NCI-H524 (cell line): ENCODE measurements at places on chromosomes 1 and 21.

DNA sequence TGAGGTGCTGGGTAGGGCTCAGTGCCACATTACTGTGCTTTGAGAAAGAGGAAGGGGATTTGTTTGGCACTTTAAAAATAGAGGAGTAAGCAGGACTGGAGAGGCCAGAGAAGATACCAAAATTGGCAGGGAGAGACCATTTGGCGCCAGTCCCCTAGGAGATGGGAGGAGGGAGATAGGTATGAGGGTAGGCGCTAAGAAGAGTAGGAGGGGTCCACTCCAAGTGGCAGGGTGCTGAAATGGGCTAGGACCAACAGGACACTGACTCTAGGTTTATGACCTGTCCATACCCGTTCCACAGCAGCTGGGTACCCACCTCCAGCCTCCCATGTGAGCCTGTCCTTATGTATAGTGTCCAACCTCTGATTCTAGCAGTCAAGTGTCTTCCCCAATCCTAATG is 1.0 kb upstream of the CRTC2 start:
- DNase-seq, result no peak

GRCh38 chr1:153651771-153652170 is 6.7 kb upstream of the SNAPIN start:
- DNase-seq, result no peak

DNA sequence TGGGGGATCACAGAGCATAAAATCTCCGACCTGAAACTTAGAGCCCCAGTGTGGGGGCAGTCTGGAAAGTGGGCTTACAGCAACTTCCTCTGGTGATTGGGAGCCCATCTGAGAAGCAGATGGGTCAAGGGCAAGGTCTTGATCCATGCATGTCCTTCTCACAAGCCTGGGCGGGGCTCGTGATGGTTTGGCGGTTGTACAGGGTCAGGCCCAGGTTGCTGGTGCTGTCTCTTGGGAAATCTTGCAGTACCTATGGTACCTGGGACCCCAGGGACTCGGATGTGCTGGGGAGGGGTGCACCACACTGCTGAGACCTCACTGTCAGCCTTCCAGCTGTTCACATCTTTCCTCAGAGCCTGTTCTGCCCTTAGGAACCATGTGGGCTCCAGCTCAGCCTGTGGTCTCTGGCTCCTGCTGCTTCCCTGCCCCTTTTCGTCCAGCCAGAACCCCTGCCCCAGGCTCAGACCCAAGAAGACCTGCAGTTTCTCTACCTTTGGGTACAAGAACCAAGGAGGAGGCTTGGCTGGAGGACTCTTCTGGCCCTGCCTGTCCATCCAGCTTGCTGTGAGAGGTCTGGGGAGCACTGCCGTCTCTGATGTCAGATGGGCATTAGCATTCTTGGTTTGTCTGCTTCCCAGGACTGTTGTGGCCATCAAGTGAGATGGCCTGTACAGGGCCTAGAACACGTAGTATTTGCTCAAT is 24.5 kb downstream of the WNT4 start:
- no peak for DNase-seq

DNA sequence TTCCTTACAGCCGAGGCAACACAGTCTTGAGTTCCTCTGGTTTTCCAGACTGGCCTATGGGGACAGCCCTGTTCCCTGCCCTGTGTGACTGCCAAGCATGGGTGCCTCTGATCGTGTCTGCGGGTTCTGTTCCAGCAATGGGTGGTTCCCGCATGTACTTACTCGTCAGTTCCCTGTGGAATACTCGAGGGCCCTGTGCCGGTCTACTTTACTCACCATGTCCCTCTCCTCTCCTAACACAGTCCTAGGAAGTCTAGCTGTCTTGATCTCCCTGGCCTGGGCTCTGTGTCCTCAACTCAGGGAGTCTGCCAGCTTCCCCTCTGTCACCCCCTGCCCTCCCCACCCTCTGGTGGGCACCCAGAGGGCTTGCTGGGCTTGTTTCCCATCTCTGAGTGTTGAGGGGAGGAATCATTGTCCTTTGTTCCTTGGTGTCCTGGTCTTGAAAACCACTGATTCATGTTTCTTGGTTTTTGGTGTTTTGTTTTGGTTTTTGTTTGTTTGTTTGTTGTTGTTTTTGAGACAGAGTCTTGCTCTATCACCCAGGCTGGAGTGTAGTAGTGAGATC is 36.0 kb downstream of the TRAPPC10 start:
- DNase-seq, result no peak

GRCh38 chr1:93613898-93614297 is 67.7 kb downstream of the BCAR3 start:
- DNase-seq, result no peak

GRCh38 chr1:40898431-40898901 is 36.3 kb upstream of the CITED4 start:
- DNase-seq, result no peak

- DNase-seq, result no peak
These were observed 13.7 kb downstream of the PARS2 start for GRCh38 chr1:54750596-54750995.

DNA sequence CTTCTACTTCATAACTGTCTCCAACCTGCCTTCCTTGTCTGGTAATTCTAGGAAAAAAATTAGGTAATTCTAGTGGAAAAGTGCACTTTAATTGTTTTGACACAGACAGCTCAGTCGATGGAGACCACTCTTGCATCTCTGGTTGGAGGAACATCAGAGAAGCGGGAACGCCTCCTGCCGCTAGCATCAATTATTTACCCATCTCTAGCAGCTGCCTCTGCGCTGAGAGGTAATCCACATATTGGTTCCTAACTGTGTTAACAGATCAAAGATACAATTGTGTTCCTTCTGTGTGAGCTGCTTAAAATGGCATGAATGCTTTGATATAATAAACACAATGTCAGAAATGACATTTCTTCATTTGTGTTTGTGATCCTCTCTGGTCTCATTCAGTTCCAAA is 33.3 kb downstream of the C2CD2 start:
- no peak for DNase-seq

DNA sequence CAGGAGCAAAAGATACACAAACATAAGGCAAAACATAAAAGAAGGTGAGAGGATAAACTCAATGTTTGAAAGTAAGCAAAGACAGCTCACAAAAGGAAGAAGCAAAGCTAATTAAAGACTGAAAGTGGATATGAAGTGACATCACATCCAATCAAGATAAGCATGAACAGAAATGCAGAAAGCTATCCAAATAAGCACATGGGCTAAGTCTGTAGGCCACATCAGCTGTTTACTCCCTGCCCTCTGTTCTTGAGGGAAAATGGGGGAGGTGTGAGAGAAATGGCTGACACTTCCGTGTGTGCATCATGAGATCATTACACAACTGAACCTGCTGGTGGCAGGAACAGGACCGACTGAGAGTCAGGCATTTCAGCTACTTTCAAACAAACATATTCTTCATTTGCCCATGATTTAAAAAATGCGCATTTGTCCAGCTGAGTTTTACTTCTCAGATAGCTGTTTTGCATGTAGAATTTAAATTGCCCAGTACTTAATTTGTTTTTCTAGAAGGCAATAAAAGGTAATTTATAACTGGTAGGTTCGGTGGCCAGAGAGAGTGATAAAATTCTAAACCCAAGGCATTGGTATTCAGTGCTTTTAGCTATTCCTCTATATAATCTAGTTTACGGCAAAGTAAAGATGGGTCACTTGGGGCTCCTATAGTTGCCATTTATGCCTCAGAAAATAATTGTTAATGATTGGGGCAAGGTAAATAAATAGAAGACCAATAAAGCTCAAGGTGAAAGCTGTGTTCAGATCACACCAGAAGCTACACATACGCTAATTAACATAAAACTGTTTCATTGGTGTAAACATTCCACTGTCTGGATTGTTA is 27.2 kb upstream of the MAN1A2 start:
- no peak for DNase-seq

- no peak for DNase-seq
These were observed 69.2 kb downstream of the TNR start for GRCh38 chr1:175674186-175674585.
